GM12878 (cell line): ENCODE measurements at places on chromosomes 16 and 17. TPM values are rescaled to one million over a fixed set of nuclear protein-coding genes. Genes with fewer than 3 reads are reported as not detected.

The GAS7 gene
- total RNA-seq = 53.4 and 57.0 TPM in 2 replicates

The TPPP3 gene
- not detected in 2 replicates for total RNA-seq

The RCVRN gene
- total RNA-seq = 0.13 TPM in 1 of 2 replicates, not detected in the other

The TRPV3 gene
- total RNA-seq = 3.6 and 5.2 TPM in 2 replicates

The TTYH2 gene
- 7.7 and 8.5 TPM in 2 replicates for total RNA-seq

The RETREG3 gene
- total RNA-seq = 47.6 and 50.3 TPM in 2 replicates

The KRT16 gene
- not detected in 2 replicates for total RNA-seq

The TANC2 gene
- total RNA-seq = 0.13 and 0.40 TPM in 2 replicates
